ENCODE measurements at places on chromosomes 7 and 10. TPM values are rescaled to one million over a fixed set of nuclear protein-coding genes. Genes with fewer than 3 reads are reported as not detected.

DNA sequence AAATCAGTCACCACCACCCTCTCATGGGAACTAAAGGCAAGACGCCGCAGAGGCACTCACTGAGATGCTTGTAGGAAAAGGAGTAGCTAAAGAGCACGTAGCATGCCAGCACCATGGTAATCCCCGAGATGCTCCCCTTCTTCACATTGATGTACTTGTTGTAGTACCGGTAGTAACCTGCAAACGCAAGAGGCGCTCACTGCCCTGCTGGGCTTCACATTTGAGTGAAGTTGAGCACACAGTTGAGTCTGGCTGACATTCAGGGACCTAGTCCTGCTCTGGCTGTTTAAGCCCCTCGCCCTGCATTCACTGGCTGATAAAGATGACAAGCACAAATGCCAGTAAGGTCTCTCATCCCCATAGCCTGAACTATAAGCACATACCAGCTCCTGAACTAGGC, 6.9 kb downstream of the ATP5MF start:
- no peak overlapping the region for H3K27ac ChIP-seq
- no peak for DNase-seq
- no peaks in the 10 kb centered on the region for H3K4me1 ChIP-seq
- H3K36me3 ChIP-seq = peaks cover 86% of the 10 kb centered on the region

DNA sequence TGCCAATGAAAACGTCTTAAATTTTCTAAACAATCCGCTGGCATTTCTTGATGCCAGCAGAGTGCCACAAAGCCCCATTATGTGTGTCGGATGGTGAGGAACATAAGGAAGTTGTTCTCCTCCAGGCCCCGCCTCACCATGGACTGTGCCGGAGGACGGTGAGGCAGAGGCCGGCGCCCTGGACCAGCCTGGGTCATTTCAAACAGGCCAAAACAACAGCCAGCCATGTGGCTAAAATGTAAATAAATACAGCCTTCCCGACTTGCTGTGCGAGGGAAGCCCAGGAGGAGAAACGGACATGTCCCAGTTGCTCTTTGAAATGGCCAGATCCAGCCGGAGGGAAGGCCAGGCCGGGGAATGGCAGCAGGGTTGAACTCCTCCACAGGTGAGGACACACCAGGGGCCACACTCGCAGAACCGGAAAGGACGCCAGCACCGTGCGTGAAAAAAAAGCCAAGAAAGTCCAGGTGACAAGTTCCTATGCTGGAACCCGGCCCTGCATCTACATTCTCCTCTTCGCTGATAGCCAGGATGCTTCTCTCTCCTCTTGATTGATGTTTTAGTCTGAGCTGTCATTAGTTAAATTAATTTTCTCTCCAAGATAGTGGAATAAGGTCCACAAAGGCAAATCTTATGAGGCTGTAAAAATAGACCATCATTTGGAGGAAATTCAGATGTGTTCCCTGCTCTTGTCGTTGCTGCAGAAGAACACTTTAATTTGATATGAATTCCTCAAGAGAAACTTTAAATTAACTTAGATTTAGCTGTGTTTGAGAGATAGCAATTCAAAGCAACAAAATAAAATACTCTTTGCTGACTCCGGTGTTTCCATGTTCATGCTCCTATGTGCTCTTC, 64.6 kb downstream of the EBF3 start:
- H3K4me1 ChIP-seq = no peaks in the 10 kb centered on the region
- no peak overlapping the region for H3K4me3 ChIP-seq

DNA sequence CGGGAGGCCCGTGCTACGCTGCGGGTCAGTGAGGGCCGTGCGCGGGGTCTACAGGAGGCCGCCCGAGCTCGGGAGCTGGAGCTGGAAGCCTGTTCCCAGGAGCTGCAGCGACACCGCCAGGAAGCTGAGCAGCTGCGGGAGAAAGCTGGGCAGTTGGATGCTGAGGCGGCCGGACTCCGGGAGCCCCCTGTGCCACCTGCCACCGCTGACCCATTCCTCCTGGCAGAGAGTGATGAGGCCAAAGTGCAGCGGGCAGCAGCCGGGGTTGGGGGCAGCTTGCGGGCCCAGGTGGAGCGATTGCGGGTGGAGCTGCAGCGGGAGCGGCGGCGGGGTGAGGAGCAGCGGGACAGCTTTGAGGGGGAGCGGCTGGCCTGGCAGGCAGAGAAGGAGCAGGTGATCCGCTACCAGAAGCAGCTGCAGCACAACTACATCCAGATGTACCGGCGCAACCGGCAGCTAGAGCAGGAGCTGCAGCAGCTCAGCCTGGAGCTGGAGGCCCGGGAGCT, 7.0 kb downstream of the LZTS2 start:
- H3K36me3 ChIP-seq = peaks cover 3% of the 10 kb centered on the region
- DNase-seq = no peak
- no peak overlapping the region for H3K4me3 ChIP-seq
- no peaks in the 10 kb centered on the region for H3K4me1 ChIP-seq
- H3K27me3 ChIP-seq = no peaks in the 10 kb centered on the region

The HSPA12A gene
- not detected for polyA plus RNA-seq

GRCh38 chr10:102457591-102458150, 6.3 kb upstream of the C10orf95 start:
- H3K4me1 ChIP-seq = peaks cover 66% of the 10 kb centered on the region
- peaks cover under 1% of the 10 kb centered on the region for H3K27me3 ChIP-seq
- no peak for DNase-seq
- H3K27ac ChIP-seq = no peak overlapping the region

The GPR22 gene
- polyA plus RNA-seq = not detected

DNA sequence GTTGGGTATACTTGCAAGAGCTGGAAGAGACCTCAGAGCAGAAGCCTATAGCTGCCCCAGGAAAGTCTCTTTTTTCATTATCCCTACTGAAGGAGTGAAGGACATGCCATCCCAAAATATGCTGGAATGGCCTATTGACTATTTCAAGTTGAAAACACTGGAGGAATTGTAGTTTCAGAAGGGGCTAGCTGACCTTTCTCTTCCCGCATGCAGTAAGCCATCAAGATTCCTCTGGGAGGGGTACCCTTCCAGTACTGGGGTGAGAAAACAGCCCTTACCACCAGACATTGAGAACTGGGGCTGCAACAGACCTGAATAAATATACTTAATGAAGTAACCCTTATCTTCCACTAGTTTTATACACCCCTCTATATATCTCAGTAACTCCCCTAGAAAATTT, 41.7 kb downstream of the CHCHD3 start:
- H3K4me3 ChIP-seq = no peak overlapping the region
- H3K27me3 ChIP-seq = no peaks in the 10 kb centered on the region
- no peak for DNase-seq
- H3K4me1 ChIP-seq = peaks cover 8% of the 10 kb centered on the region
- H3K36me3 ChIP-seq = no peaks in the 10 kb centered on the region
- no peak overlapping the region for H3K27ac ChIP-seq

Data from CD14-positive monocyte (primary cell).